Astrocyte (in vitro differentiated cells and primary cell): ENCODE measurements at places on chromosomes 4 and X.

- no peak overlapping the region for H3K4me3 ChIP-seq
- no peaks in the 10 kb centered on the region for H3K4me1 ChIP-seq
- no peaks in the 10 kb centered on the region for H3K27me3 ChIP-seq
- no peak overlapping the region for H3K27ac ChIP-seq
Observed at GRCh38 chrX:3154386-3154975, 113.2 kb downstream of the ARSF start.

DNA sequence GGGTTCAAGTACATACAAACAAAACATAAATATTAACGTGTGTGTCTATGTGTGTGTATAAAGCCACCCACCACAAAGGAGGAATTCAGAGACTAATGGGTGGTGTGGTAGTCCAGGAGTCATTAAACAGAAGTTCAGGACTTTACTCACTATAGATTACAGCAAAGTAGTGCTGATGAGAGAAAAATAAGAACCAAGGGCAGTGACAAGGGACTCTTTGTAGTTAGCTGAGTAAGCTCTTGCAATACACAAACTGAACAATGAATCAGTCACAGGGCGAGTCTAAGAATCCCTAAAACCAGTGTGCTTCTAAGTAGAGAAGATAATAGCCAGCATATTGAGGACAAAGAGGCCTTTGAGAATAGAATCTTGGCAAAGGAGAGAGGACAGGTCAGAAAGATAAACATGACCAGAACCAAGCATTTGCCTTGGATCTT, 232.4 kb downstream of the PPP3CA start:
- H3K4me1 ChIP-seq, result no peaks in the 10 kb centered on the region
- H3K36me3 ChIP-seq, result no peaks in the 10 kb centered on the region
- no peak overlapping the region for H3K4me3 ChIP-seq
- H3K27ac ChIP-seq, result no peak overlapping the region

DNA sequence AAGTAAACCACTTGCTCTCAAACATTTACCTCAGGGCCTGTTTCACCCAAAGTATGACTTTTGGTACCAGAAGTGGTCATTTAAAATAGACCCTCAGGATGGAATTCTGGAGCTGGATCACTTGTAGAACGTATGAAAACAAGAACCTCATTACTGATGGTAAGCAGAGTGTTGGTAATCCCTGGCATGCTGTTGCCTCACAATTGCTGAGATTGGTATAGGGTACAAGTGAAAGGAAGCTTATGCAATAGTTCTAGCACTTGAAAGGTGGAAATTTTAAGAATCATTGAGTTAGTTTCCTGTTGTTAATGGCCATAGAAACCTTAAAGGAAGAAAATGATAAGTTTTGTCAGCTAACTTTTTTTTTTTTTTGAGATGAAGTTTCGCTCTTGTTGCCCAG, 22.3 kb upstream of the THOC2 start:
- no peaks in the 10 kb centered on the region for H3K36me3 ChIP-seq
- H3K27ac ChIP-seq, result no peak overlapping the region
- no peak overlapping the region for H3K4me3 ChIP-seq
- DNase-seq, result no peak
- H3K4me1 ChIP-seq, result no peaks in the 10 kb centered on the region

- peak overlapping the region; percentile 82 for H3K27ac ChIP-seq
- DNase-seq, result peak; percentile 97
- peaks cover 15% of the 10 kb centered on the region for H3K4me1 ChIP-seq
- H3K27me3 ChIP-seq, result no peaks in the 10 kb centered on the region
- H3K4me3 ChIP-seq, result no peak overlapping the region
Observed at GRCh38 chr4:114077610-114078009, 98.2 kb upstream of the ARSJ start.

- peaks cover 8% of the 10 kb centered on the region for H3K4me1 ChIP-seq
- no peak overlapping the region for H3K4me3 ChIP-seq
- no peaks in the 10 kb centered on the region for H3K27me3 ChIP-seq
Observed at GRCh38 chrX:42755815-42756214, 22.1 kb downstream of the PPP1R2C start.

- H3K36me3 ChIP-seq, result no peaks in the 10 kb centered on the region
- no peaks in the 10 kb centered on the region for H3K27me3 ChIP-seq
- DNase-seq, result no peak
- H3K27ac ChIP-seq, result peak within 1 kb of the TSS; percentile 85
- H3K4me1 ChIP-seq, result peaks cover 15% of the 10 kb centered on the region
- peak within 1 kb of the TSS; percentile 81 for H3K4me3 ChIP-seq
Observed at GRCh38 chr4:101347267-101347556, at the start of gene PPP3CA. Gene PPP3CA, minus strand, starts transcription at chr4:101347526.
